ENCODE measurements at places on chromosomes 5 and 9. TPM values are rescaled to one million over a fixed set of nuclear protein-coding genes. Genes with fewer than 3 reads are reported as not detected.
A peak's percentile ranks its signal among the peaks of the same experiment; 100 is the strongest.

The TRPM6 gene
- 1.6 TPM for total RNA-seq

The COL15A1 gene
- 0.47 TPM for total RNA-seq

The HNRNPH1 gene
- total RNA-seq: 1,296 TPM

The KCNN2 gene
- total RNA-seq: not detected

The ZNF367 gene
- total RNA-seq: 12.8 TPM

The DMGDH gene
- total RNA-seq: not detected

DNA sequence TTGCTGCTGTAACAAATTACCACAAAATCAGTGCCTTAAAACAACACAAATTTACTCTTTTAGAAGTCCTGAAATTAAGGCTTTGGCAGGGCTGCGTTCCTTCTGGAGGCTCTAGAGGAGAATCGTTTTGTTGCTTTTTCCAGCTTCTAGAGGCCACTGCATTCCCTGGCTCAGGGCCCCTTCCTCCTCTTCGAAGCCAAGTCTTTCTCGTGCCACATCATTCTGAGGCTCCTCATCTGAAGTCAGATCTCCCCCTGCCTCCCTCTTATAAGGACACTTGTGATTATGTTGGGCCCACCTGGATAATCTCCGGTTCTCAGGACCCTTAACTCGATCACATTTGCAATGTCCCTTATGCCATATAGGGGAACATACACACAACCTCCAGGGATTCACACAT, 48.0 kb downstream of the SLC22A5 start:
- peak overlapping the region; percentile 97 for H3K27ac ChIP-seq
- H3K4me1 ChIP-seq: peaks cover 89% of the 10 kb centered on the region
- DNase-seq: no peak
- H3K4me3 ChIP-seq: peak overlapping the region; percentile 63
- H3K36me3 ChIP-seq: peaks cover 19% of the 10 kb centered on the region

DNA sequence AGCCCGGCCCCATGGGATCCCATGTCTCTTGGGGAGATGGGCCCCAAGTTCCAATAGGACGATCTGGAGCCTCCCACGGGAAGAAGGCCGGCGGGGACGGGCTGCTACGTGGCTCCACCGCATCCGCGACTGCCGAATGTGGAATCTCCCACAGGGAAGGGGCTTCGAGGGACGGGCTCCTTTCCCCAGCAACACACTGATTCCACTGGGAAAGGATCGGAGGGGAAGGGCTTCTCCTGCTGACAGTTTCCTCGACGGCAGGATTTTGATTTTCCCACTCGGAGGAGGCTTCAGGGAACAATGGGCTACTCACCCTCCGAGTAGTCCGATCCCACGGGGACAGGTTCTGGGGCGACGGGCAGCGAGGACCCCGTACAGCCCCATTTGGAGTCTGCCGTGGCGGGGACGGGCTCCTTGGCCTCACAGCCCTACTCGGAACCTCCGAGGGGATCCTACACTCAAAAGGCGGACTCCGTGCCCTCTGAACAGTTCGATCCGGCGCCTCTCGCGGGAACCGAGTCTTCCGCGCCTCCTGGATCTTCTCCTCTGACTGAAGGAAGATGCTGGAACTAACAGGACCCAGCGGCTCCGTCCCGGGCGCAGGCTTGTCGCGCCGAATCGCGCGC, 1.3 kb downstream of the PROB1 start:
- peak overlapping the region; percentile 97 for H3K4me3 ChIP-seq
- DNase-seq: no peak
- H3K27me3 ChIP-seq: no peaks in the 10 kb centered on the region
- no peaks in the 10 kb centered on the region for H3K36me3 ChIP-seq
- H3K4me1 ChIP-seq: peaks cover 47% of the 10 kb centered on the region

DNA sequence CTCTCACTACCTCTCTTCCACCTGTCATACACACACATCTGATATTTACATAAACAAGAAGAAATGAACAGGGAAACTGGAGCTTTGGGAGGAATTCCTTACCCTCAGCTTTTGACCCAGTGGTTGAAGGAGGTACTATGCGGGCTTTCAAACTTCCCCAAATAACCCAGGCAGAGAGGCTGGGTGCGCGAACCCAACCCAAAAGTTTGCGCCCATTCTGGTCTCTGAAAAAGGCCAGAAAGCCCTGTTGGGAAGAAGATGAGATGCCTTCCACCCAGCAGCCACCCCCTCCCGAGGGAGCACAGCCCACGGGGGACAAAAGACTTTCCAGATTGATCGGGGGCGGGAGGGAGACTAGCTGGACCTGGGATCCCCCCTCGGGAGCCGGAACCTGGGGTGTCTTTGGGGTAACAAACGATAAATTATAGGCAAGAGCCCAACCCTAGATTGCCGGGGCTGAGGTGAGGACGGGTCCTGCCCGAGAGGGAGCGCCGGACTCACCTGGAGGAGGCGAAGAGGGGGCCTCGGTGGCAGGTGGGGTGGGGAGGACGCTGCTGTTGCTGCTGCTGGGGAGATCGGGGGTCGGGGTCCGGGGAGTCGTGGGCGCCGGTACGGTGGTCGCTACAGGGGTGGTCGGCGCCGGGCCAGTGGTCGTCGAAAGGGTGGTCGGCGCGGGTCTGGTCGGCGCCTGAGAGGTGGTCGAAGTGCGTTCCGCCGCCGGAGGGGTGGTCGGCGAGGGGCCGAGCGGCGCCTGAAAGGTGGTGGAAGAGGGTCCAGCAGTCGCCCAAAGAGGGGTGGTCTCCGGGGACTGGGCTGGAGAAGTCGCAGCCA, 798 bp downstream of the MEGF9 start:
- peak overlapping the region; percentile 78 for H3K27ac ChIP-seq
- H3K36me3 ChIP-seq: no peaks in the 10 kb centered on the region
- peaks cover 37% of the 10 kb centered on the region for H3K4me1 ChIP-seq
- no peak for DNase-seq

- H3K27me3 ChIP-seq: no peaks in the 10 kb centered on the region
- H3K27ac ChIP-seq: no peak overlapping the region
- H3K4me3 ChIP-seq: no peak overlapping the region
- no peaks in the 10 kb centered on the region for H3K4me1 ChIP-seq
Measured at GRCh38 chr9:136354592-136355085, 8.9 kb downstream of the DNLZ start.

GRCh38 chr5:110398951-110399350, 327.5 kb downstream of the TMEM232 start:
- no peak overlapping the region for H3K27ac ChIP-seq
- H3K36me3 ChIP-seq: peaks cover 4% of the 10 kb centered on the region
- H3K27me3 ChIP-seq: no peaks in the 10 kb centered on the region
- no peaks in the 10 kb centered on the region for H3K4me1 ChIP-seq
- no peak overlapping the region for H3K4me3 ChIP-seq

- no peak for DNase-seq
- H3K36me3 ChIP-seq: peaks cover 8% of the 10 kb centered on the region
- H3K4me3 ChIP-seq: no peak overlapping the region
Measured at GRCh38 chr5:72355706-72356299, 35.6 kb downstream of the PTCD2 start.

GRCh38 chr9:36882594-36882993, 151.5 kb downstream of the PAX5 start:
- DNase-seq: peak; percentile 31
- H3K36me3 ChIP-seq: no peaks in the 10 kb centered on the region
- peaks cover 33% of the 10 kb centered on the region for H3K27me3 ChIP-seq
- peaks cover 3% of the 10 kb centered on the region for H3K4me1 ChIP-seq
- H3K4me3 ChIP-seq: no peak overlapping the region

DNA sequence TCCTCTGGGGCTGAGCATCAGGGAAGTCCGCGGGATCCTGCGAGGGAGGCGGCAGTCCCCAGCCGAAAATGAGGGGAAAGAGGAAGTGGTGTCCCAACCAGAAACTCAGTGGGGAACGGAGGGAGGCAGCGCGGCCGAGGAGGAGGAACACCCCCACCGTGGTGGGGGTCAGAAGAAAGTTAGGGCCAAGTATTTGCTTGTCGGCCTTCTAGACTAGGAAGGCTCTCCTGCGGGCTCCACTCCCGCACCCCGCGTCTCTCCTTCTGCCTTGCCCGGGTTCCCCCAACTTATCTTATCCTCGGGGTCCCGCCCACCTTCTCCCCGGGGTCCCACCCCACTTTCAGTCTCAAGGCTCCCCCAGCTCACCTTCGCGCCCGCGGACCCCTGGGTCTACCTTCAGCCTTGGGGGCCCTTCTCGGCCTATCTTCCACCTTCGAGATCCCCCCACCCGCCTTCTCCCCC, 557 bp upstream of the PHF2 start:
- no peaks in the 10 kb centered on the region for H3K27me3 ChIP-seq
- no peak for DNase-seq
- peaks cover 5% of the 10 kb centered on the region for H3K36me3 ChIP-seq
- H3K4me3 ChIP-seq: peak overlapping the region; percentile 78
- peak overlapping the region; percentile 84 for H3K27ac ChIP-seq

DNA sequence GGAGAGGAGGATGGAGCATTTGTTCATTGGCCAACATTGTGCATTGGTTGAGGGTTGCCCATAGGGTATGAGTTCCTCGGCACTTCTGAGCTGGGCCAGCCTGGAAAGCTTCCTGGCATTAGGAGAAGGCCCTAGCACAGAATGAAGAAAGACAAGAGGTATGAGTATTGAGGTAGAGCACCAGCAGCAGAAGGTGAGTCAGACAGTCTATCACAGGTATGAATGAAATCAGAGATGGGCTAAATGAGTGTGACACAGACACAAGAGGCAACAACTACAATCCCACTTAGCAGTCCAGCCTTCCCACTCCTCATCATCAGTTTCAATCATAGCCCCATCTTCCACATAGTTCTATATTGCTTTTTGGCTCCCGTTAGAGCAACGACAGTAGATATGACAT, 25.4 kb upstream of the TGFBR1 start:
- no peaks in the 10 kb centered on the region for H3K27me3 ChIP-seq
- peaks cover 45% of the 10 kb centered on the region for H3K4me1 ChIP-seq
- DNase-seq: no peak
- H3K27ac ChIP-seq: peak overlapping the region; percentile 60
- H3K4me3 ChIP-seq: no peak overlapping the region

DNA sequence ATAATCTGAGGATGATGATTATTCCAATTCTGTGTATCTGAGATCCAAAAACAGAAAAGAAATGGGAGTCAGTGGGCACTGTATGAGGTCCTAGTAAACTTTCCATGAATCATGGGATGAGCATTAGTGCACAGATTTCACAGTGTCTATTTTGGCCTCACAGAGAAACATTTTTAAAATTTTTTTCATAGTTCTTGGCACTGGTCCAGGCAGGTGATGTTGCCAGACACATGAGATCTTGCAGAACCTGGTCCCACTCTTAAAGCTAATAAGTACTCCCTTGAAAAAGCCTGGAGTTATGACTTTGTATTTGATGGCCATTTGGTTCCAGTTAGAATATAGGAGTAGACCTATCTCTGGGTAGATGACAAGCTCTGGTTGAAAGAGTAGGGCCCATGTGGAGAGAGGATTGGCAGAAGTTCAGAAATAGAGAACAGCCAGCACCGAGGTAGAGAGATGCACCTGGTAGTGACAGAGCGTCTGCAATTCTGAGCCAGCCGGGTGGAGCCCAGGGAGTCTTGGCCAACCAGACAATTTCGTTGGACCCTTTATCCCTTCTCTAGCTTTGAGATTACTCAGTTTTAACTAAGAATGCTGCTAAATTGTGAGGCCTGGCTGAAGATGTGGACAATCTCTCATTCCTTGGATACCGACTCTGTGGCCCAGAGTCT, 6.3 kb upstream of the TNFSF15 start:
- no peak for DNase-seq
- H3K4me1 ChIP-seq: peaks cover 12% of the 10 kb centered on the region
- H3K4me3 ChIP-seq: no peak overlapping the region
- H3K36me3 ChIP-seq: peaks cover 4% of the 10 kb centered on the region
- peaks cover 11% of the 10 kb centered on the region for H3K27me3 ChIP-seq
- H3K27ac ChIP-seq: no peak overlapping the region

GRCh38 chr5:134131578-134132350, 17.3 kb downstream of the TCF7 start:
- peaks cover 58% of the 10 kb centered on the region for H3K4me1 ChIP-seq
- peak overlapping the region; percentile 32 for H3K4me3 ChIP-seq
- DNase-seq: no peak
- peak overlapping the region; percentile 65 for H3K27ac ChIP-seq
- peaks cover 8% of the 10 kb centered on the region for H3K36me3 ChIP-seq
- peaks cover 7% of the 10 kb centered on the region for H3K27me3 ChIP-seq

DNA sequence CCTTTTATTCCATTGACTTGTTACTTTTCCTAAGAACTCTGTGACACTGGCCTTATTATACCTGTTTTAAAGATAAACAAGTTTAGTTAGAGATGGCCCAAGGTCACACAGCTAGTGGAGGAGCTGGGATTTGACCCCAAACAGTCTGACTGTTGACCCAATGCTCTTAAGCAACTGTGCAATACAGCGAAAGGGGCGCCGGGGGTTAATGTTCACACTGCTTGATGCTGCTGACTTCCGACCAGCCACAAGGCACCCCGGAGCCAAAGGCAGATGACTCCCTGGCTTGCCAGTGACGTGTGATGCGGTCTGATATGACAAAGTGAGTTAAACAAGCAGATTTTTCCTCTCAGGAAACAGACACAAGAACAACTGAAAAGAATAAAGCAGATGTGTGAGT, 23.9 kb downstream of the PIK3R1 start:
- no peaks in the 10 kb centered on the region for H3K27me3 ChIP-seq
- H3K27ac ChIP-seq: peak overlapping the region; percentile 97
- peak overlapping the region; percentile 69 for H3K4me3 ChIP-seq
- DNase-seq: peak; percentile 93
- peaks cover 7% of the 10 kb centered on the region for H3K36me3 ChIP-seq
- H3K4me1 ChIP-seq: peaks cover 78% of the 10 kb centered on the region

DNA sequence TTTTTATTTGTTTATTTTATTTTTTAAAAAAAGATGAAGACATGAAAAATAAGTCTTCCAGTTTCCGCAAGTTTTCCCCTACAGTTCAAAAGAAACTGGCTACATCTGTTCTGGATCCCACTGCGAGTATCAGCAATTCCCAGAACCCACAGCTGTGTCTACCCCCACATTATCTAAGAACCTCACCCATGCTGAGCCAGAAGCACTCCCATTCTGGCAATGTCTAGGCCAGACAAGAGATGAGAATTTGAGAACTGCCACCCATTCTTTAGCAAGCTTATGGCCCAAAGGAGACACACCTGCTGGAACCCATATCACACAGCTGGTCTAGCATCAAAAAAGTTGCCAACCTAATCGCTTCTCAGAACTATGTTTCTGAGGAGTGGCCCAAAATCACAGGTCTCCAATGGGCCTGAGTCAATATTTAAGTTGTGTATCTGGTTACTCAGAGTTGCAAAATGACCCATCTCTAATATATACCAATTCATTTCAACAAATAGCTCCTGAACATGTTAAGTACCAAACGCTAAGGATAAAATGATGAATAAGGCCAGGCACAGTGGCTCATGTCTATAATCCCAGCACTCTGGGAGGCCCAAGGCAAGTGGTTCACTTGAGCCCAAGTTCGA, 27.1 kb downstream of the MTMR12 start:
- H3K27ac ChIP-seq: no peak overlapping the region
- no peaks in the 10 kb centered on the region for H3K27me3 ChIP-seq
- H3K4me3 ChIP-seq: no peak overlapping the region
- peaks cover 49% of the 10 kb centered on the region for H3K4me1 ChIP-seq
- no peak for DNase-seq
- no peaks in the 10 kb centered on the region for H3K36me3 ChIP-seq

- no peak for DNase-seq
- peaks cover 6% of the 10 kb centered on the region for H3K4me1 ChIP-seq
- H3K36me3 ChIP-seq: no peaks in the 10 kb centered on the region
- H3K27me3 ChIP-seq: peaks cover 29% of the 10 kb centered on the region
- no peak overlapping the region for H3K27ac ChIP-seq
Measured at GRCh38 chr9:95561913-95562312, 45.1 kb upstream of the PTCH1 start.

GRCh38 chr9:84404095-84404686, 63.6 kb upstream of the SLC28A3 start:
- no peak overlapping the region for H3K27ac ChIP-seq
- H3K27me3 ChIP-seq: peaks cover 2% of the 10 kb centered on the region
- H3K4me3 ChIP-seq: no peak overlapping the region
- H3K36me3 ChIP-seq: no peaks in the 10 kb centered on the region
- DNase-seq: no peak
